Activated CD4-positive, alpha-beta T cell treated with anti-CD3 and anti-CD28 coated beads, Interleukin-2, amount 10 ng/mL, durations not matched to agents 7 days and 5 days (primary cell): ENCODE measurements at places on chromosomes 16 and 17. TPM values are rescaled to one million over a fixed set of nuclear protein-coding genes. Genes with fewer than 3 reads are reported as not detected.

The TEX14 gene
- total RNA-seq = 0.50 TPM

The RRAD gene
- 0.23 TPM for total RNA-seq

DNA sequence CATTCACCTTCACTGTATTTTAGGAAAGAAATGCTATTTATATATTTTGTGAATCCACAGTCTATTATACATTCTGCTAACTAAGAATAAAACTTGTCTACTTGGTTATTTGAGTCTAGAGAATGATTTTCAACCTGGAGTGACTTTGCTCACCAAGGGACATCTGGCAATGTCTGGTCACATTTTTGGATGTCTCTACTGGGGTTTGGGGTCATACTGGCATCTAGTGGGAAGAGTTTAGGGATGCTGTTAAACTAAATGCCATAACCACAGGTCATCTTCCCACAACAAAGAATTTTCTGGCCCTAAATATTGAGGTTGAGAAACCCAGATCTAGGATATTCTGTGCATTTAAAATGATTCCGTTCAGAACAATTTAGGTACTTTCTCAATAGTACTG lies 26.0 kb downstream of the KCNJ16 start:
- no peak for DNase-seq

GRCh38 chr17:72100470-72100869 lies 20.4 kb upstream of the SOX9 start:
- DNase-seq = no peak

GRCh38 chr17:17447264-17447663 lies 29.5 kb upstream of the MED9 start:
- no peak for DNase-seq

DNA sequence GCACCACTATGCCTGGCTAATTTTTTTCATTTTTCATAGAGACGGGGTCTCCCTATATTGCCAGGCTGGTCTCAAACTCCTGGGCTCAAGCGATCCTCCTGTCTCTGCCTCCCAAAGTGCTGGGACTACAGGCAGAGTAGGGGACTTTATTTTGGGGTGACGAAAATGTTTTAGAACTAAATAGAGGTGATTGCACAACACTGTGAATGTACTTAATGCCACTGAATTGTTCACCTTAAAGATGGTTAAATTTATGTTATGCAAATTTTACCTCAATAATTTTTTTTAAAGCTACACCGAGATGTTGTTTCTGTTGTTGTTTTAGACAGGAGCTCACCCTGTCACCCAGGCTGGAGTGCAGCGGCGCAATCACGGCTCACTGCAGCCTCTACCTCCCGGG lies 111.9 kb upstream of the SEC14L1 start:
- DNase-seq = no peak

DNA sequence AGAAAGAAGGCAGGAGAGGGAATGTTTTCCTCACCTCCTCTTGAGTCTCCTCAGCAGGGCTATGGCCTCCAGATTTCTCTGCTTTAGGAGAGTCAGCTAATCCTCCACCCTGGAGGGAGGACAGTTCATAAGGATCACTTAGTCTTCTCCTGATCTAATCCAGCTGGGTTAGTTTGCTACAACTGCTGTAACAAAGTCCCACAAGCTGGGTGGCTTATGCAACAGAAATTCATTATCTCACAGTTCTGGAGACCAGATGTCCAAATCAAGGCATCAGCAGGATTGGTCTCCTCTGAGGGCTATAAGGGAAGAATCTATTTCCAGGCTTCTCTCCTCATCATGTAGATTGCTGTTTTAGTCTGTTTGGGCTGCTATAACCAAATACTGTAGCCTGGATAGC lies 40.6 kb upstream of the XYLT1 start:
- DNase-seq = no peak

- DNase-seq = peak; percentile 77
Observed at GRCh38 chr17:2828397-2829038, 32.3 kb downstream of the RAP1GAP2 start.

The MPO gene
- total RNA-seq = not detected

- DNase-seq = no peak
Observed at GRCh38 chr16:31118223-31119155, 1.0 kb downstream of the KAT8 start.

DNA sequence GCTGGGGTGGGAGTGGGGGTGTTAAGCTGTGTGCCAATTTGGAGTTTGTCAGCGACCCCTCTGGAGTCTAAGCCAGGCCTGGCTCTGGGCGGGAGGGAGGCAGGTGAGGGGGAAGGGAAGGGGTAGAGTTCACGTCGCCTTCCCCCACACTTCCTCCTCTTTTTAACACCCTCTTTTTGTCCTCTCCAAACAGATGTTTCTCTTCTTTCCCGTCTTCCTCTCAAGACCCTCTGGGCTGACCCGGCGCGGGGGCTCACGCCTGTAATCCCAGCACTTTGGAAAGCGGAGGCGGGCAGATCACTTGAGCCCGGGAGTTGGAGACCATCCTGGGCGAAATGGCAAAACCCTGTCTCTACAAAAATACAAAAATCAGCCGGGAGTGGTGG lies 3.3 kb downstream of the HOXB1 start:
- DNase-seq = no peak

The NHLRC4 gene
- total RNA-seq = 2.7 TPM

DNA sequence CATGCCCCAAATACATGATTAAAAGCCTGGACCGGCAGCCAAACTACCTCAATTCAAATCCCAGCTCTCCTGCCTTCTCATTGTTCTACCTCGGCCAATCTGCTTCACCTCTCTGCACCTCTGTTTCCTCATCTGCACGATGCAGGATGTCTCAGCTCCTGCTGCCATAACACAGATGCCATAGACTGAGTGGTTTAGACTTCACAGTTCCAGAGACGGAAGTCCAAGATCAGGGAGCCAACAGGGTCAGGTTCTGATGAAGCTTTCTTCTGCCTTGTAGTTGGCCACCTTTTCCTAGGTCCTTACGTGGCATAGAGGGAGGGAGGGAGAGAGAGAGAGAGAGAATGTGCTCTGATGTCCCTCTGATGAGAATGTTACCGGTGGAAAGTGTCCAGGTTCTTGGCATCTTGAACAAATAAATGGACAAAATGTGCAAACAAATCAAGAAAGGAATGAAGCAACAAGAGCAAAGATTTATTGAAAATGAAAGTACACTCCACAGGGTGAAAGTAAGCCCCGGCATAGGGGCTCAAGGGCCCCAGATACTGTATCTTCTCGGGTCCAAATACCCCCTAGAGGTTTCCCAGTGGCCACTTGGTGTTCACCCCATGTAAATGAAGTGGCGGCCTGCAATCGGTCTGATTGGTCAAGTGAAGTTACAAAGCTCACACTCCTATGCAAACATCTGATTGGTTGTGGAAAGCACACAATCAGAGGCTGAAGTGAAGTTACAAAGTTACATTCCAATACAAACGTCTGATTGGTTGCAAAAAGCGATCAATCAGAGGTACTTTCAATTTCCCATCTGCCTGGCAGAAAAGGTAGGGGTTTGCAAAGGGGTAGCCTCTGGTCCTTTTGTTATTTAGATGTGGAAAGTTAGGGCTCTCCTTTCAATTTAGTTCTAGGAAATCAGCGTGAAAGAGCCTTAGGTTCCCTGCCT lies 43.3 kb upstream of the ZCCHC14 start:
- no peak for DNase-seq

GRCh38 chr17:28216528-28216927 lies 102.5 kb upstream of the TMEM97 start:
- no peak for DNase-seq

GRCh38 chr17:5485270-5486205 lies at the start of gene DERL2:
TSS of gene DERL2 (minus strand) at chr17:5486178. CDS start at chr17:5486161, 17 bp downstream.
- DNase-seq = no peak

- no peak for DNase-seq
Observed at GRCh38 chr16:35570946-35571345, 2111.5 kb downstream of the TP53TG3F start.

The MT1G gene
- 8.0 TPM for total RNA-seq

DNA sequence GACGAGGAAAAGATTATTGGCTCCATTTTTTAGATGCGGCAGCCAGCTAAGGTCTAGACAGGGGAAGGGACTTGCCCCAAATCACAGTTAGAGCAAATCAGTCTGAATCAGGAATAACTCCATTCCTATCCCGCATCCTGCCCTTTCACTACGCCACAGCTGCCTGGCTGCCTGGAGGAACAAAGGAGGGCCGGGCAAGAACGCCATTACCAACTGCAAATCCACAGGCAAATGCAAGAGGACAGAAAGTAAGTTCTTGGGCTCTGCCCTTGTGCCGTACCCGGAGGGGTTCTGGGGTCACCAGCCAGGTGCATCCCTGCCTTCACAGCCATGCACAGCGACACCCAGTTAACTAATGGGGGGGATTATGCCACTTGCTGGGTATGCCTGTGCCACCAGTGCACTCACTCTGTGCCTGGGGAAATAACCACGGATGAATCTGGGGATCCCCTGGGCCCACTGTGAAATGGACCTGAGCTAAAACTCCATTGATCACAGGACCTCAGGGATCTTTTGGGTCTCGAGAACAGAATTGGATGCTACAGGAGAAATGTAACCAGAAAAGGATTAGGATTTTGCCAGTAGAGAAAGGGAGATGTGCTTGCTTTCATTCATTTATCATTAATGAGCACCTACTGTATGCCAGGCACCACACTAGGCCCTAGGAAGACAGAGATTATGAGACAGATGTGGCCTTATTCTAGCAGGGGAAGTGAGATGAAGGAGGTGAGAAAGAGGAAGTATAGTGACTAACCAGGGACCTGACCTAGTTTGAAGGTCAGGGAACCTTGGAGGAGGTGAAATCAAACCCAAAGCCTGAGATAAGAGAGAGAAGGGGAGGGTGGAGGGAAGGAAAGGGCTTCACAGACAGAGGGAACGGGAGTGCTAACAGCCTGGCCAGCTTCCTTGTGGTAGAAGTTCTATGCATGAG lies 17.7 kb downstream of the BCL7C start:
- peak; percentile 18 for DNase-seq

- no peak for DNase-seq
Observed at GRCh38 chr16:81626181-81626674, 152.9 kb upstream of the PLCG2 start.

The DDX28 gene
- total RNA-seq = 14.4 TPM

DNA sequence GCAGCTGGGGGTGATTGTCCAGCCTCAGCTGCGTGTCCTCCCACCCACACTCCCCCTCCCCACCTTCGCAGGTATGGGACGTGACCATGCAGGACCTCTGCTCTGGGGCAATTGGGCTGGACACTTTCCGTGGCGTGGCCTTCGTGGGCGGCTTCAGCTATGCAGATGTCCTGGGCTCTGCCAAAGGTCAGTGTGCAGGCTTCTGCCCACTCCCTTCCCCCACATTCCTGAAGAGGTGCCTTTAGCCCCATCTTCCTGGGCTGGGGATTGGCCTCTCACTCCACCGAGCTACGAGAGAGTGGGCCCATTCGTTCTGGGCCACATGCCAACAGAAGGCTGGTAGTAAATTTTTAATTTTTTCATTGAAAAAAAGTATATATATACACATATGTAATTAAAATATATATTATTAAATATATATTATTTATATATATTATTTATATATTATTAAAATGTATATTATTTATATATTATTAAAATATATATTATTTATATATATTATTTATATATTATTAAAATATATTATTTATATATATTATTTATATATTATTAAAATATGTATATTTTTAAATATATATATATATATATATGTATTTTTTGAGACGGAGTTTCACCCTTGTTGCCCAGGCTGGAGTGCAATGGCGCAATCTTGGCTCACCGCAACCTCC lies 18.5 kb downstream of the PFAS start:
- no peak for DNase-seq

- DNase-seq = peak; percentile 94
Observed at GRCh38 chr17:43760254-43760852, 1.8 kb upstream of the SOST start.

- no peak for DNase-seq
Observed at GRCh38 chr17:65265276-65265675, 128.1 kb downstream of the RGS9 start.

The CLEC19A gene
- total RNA-seq = not detected

DNA sequence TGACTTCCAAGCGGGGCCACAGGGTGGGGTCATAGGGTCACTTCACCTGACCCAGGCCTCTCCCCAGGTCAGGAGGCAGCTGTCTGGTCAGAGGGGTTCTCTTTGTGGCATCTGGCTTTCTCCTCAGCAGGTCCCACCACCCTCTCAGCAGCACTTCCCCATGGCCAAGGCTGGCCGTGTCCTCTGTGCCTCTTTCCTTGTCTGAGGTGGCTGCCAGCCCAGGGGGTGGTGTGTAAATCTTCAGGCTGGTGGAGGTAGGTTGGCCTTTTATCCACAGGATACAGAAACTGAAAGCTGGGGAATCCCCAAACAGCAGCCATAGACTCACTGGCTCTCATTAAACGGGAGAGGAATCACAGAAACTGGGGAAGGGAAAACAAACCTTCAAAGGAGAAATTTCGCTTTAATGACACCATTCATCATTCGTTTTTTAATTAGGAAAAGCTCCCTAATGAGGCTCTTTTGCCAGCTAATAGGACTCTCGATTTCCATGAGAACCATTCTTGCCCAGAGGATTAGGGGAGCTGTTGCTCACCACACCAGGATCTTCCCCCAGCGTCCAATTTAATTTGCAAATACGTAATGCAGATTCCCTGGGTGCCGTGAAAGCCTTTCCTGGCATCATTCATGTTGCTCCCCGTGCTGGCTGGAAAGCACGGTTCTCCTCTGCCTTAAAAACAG lies 18.0 kb downstream of the C17orf75 start:
- peak; percentile 61 for DNase-seq

The CORO1A gene
- total RNA-seq = 1,809 TPM

- DNase-seq = no peak
Observed at GRCh38 chr16:54926166-54926838, 4.4 kb upstream of the IRX5 start.

- peak; percentile 57 for DNase-seq
Observed at GRCh38 chr17:30093463-30094147, 23.0 kb upstream of the NSRP1 start.

The CSH2 gene
- not detected for total RNA-seq

The CIBAR2 gene
- not detected for total RNA-seq

The MMP2 gene
- not detected for total RNA-seq

- no peak for DNase-seq
Observed at GRCh38 chr16:84562174-84562815, 55.6 kb downstream of the COTL1 start.

The BRIP1 gene
- 24.3 TPM for total RNA-seq

- DNase-seq = no peak
Observed at GRCh38 chr17:1031711-1032110, 34.8 kb downstream of the TIMM22 start.

The RAP1GAP2 gene
- 27.8 TPM for total RNA-seq

DNA sequence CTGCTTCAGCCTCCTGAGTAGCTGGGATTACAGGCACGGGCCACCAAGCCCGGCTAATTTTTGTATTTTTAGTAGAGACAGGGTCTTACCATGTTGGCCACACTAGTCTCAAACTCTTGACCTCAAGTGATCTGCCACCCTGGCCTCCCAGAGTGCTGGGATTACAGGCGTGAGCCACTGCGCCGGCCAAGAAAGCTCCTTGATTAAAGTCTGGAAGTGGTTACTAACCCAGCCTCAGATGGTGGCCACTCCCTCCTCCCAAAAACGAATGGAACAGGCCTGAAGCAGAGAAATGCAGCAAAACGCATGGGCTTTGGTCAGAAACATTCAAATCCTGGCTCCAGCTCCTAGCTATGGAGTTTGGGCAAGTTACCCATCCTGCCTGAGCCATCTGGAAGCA lies 11.3 kb downstream of the FKBP10 start:
- DNase-seq = no peak

- DNase-seq = no peak
Observed at GRCh38 chr16:22764662-22765327, 49.2 kb upstream of the HS3ST2 start.

GRCh38 chr16:72896485-72897118 lies 151.3 kb downstream of the ZFHX3 start:
- DNase-seq = no peak
